ENCODE measurements at places on chromosomes 12 and 14. TPM values are rescaled to one million over a fixed set of nuclear protein-coding genes. Genes with fewer than 3 reads are reported as not detected.
A peak's percentile ranks its signal among the peaks of the same experiment; 100 is the strongest.

Gene DEGS2
- 5.2 TPM for total RNA-seq

Gene DIO3
- 0.91 TPM for total RNA-seq

Gene SLC17A8
- total RNA-seq: 0.43 TPM

Gene APAF1
- 15.4 TPM for total RNA-seq

Gene GLT8D2
- total RNA-seq: 7.3 TPM

Gene APOLD1
- total RNA-seq: 19.4 TPM

Gene ZFHX2
- 4.5 TPM for total RNA-seq

Gene ITGB7
- total RNA-seq: 2.3 TPM

Gene AQP6
- total RNA-seq: 0.40 TPM

Gene KRT81
- total RNA-seq: 0.20 TPM

Gene FAIM2
- 0.57 TPM for total RNA-seq

GRCh38 chr14:104139460-104140212, 1.2 kb downstream of the KIF26A start:
- no peaks in the 10 kb centered on the region for H3K4me1 ChIP-seq
- peak overlapping the region; percentile 45 for H3K4me3 ChIP-seq
- peaks cover 10% of the 10 kb centered on the region for H3K36me3 ChIP-seq
- H3K27me3 ChIP-seq: peaks cover 25% of the 10 kb centered on the region

- no peak overlapping the region for H3K27ac ChIP-seq
- no peak overlapping the region for H3K4me3 ChIP-seq
- DNase-seq: no peak
- H3K4me1 ChIP-seq: no peaks in the 10 kb centered on the region
- no peaks in the 10 kb centered on the region for H3K27me3 ChIP-seq
Measured at GRCh38 chr12:63362166-63362565, 211.2 kb upstream of the AVPR1A start.

GRCh38 chr14:95713596-95714371, at the start of gene TCL1A:
TCL1A (minus strand) TSS chr14:95714125; CDS start chr14:95714066, 59 bp downstream.
- H3K27ac ChIP-seq: no peak within 1 kb of the TSS
- H3K4me1 ChIP-seq: no peaks in the 10 kb centered on the region
- DNase-seq: no peak

DNA sequence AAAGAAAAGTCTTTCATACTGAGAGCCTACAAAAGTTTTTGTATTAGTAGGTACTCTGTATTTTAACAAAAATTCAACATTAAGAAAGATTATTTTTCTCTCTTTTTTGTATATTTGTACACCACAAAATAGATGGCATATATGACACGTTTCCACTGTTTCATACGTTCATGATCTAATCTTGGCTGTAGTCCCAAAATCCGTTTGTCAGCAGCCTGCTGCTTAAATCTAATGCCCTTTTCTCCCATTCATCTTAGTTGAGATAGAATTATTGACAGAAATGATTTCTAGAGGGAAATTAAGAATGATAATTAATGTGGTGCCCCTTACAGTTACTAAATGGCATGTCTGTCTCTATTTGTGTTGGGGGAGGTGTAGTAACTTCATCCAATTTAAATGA, 140.7 kb upstream of the NOVA1 start:
- no peaks in the 10 kb centered on the region for H3K4me1 ChIP-seq
- no peaks in the 10 kb centered on the region for H3K36me3 ChIP-seq
- H3K4me3 ChIP-seq: no peak overlapping the region
- H3K27me3 ChIP-seq: no peaks in the 10 kb centered on the region

- no peak overlapping the region for H3K4me3 ChIP-seq
- no peaks in the 10 kb centered on the region for H3K4me1 ChIP-seq
- H3K27ac ChIP-seq: no peak overlapping the region
- no peak for DNase-seq
- H3K36me3 ChIP-seq: no peaks in the 10 kb centered on the region
Measured at GRCh38 chr14:105839425-105840265, 313.3 kb downstream of the TMEM121 start.

DNA sequence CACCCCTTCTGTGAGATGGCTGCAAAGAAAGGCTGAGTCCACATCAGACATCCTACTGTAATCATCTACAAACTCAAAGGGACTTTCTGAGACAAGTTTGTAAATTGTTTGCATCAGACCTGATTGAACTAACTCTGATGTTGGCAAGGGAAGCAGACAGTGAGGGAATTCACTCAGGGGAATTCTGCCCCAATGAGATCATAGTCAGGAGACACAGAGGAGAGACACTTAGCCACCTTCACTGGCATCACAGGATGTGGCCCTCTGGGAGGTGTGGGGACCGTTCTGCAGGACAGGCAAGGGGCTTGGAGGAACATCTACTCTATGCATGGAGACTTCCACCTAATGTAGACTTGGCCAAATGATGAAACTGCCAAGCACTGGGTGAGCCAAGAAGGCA, 70.7 kb upstream of the DDX11 start:
- DNase-seq: no peak
- H3K36me3 ChIP-seq: no peaks in the 10 kb centered on the region
- no peak overlapping the region for H3K4me3 ChIP-seq
- H3K27ac ChIP-seq: no peak overlapping the region
- H3K27me3 ChIP-seq: no peaks in the 10 kb centered on the region

DNA sequence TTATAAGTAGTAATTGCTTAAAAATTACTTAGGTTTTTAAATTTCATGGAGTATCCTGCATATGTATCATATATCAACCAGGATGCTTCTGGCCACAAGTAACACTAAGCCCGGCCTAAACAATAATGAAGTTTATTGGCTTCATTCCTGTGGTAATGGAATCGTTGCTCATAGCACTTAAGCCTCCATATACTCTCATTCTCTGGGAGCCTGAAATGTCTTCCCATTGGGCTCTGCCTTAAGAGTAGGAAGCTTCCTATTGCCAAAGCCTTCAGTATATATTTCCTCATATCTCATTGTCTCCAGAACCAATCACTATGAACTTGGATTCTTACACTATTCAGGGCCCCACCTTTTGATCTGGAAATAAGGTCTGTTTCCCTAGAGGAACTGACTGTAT, 83.8 kb upstream of the DNM1L start:
- H3K27me3 ChIP-seq: no peaks in the 10 kb centered on the region
- H3K27ac ChIP-seq: no peak overlapping the region
- H3K4me1 ChIP-seq: no peaks in the 10 kb centered on the region
- H3K36me3 ChIP-seq: peaks cover 5% of the 10 kb centered on the region
- no peak for DNase-seq
- no peak overlapping the region for H3K4me3 ChIP-seq

GRCh38 chr12:114368685-114369452, 37.1 kb downstream of the TBX5 start:
- H3K27ac ChIP-seq: peak overlapping the region; percentile 53
- peaks cover 4% of the 10 kb centered on the region for H3K36me3 ChIP-seq
- no peaks in the 10 kb centered on the region for H3K4me1 ChIP-seq
- no peak for DNase-seq
- H3K27me3 ChIP-seq: peaks cover 2% of the 10 kb centered on the region
- H3K4me3 ChIP-seq: no peak overlapping the region

- no peak overlapping the region for H3K27ac ChIP-seq
- no peaks in the 10 kb centered on the region for H3K27me3 ChIP-seq
- peaks cover 16% of the 10 kb centered on the region for H3K4me1 ChIP-seq
- no peak overlapping the region for H3K4me3 ChIP-seq
- no peaks in the 10 kb centered on the region for H3K36me3 ChIP-seq
Measured at GRCh38 chr12:9244894-9245293, 36.7 kb upstream of the PZP start.

- H3K27ac ChIP-seq: no peak overlapping the region
- no peaks in the 10 kb centered on the region for H3K27me3 ChIP-seq
- H3K4me3 ChIP-seq: no peak overlapping the region
- DNase-seq: no peak
Measured at GRCh38 chr12:97630875-97631274, 168.3 kb downstream of the RMST start.

GRCh38 chr14:55858604-55859003, 259.6 kb upstream of the PELI2 start:
- no peak for DNase-seq
- no peaks in the 10 kb centered on the region for H3K4me1 ChIP-seq
- H3K4me3 ChIP-seq: no peak overlapping the region
- H3K27ac ChIP-seq: no peak overlapping the region
- no peaks in the 10 kb centered on the region for H3K36me3 ChIP-seq

GRCh38 chr12:47935184-47935583, 28.2 kb upstream of the TMEM106C start:
- H3K4me1 ChIP-seq: no peaks in the 10 kb centered on the region
- H3K27ac ChIP-seq: no peak overlapping the region
- H3K4me3 ChIP-seq: no peak overlapping the region
- peak; percentile 90 for DNase-seq

DNA sequence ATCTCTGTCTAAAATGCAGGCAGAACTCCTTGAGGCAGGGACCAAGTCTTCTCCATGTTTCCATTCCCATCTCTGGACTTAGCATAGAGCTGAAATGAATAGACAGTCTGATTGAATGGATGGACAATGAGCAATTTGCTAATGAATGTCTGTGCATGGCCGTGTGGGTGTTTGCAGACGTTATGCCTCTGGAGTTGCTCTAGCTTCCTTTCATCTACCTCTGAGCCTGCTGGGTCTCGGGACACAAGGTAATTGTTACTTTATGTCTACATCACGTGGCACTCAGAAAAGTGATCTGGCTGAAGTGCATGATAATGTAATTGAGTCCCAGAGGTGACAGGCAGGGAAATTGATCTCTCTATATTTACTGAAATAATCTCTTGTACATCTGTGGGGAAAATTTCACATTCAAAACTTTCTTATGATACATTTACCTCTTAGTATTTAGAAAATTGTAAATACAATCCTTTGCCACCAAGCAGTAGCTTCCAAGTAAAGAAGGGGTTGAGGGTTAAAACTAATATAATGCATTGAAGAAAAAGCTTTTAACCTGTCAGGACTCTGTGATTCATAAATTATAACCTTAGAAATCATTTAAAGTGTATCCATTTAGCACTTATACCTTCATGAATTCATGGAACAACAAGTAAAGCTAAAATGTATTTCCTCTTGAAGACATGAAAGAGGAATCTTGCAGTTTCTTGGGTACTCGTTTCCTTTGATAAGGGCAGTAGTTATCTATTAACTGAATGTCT, 424.1 kb downstream of the APAF1 start:
- no peaks in the 10 kb centered on the region for H3K36me3 ChIP-seq
- no peaks in the 10 kb centered on the region for H3K4me1 ChIP-seq
- no peak overlapping the region for H3K4me3 ChIP-seq
- no peaks in the 10 kb centered on the region for H3K27me3 ChIP-seq
- no peak overlapping the region for H3K27ac ChIP-seq

GRCh38 chr14:89607453-89607852, 190.4 kb upstream of the FOXN3 start:
- H3K27me3 ChIP-seq: no peaks in the 10 kb centered on the region
- H3K36me3 ChIP-seq: no peaks in the 10 kb centered on the region
- H3K27ac ChIP-seq: no peak overlapping the region

DNA sequence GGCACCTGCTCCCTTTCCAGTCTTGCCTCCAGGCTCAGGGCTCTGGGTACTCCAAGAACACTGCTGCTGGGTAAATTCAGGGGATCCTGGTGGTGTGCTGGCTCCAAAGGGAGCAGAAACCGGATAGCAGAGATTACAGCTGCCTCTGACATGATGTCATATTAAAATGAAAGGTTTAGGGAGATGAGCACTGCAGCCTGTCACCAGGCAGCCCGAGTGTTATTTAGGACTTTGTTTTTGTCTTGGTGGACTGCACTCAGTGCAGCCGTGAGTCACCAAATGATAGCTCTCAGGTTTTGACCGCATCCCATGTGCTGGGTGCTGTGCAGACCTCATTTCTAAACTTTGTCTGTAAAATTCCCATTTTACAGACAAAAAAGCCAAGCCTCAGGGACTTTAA, 266.0 kb upstream of the CRY1 start:
- no peak overlapping the region for H3K27ac ChIP-seq
- no peak for DNase-seq
- H3K4me1 ChIP-seq: no peaks in the 10 kb centered on the region
- peaks cover 6% of the 10 kb centered on the region for H3K27me3 ChIP-seq
- H3K4me3 ChIP-seq: no peak overlapping the region

- no peaks in the 10 kb centered on the region for H3K36me3 ChIP-seq
- DNase-seq: no peak
- H3K4me1 ChIP-seq: no peaks in the 10 kb centered on the region
- peaks cover 2% of the 10 kb centered on the region for H3K27me3 ChIP-seq
Measured at GRCh38 chr12:125271892-125272291, 206.7 kb downstream of the AACS start.

DNA sequence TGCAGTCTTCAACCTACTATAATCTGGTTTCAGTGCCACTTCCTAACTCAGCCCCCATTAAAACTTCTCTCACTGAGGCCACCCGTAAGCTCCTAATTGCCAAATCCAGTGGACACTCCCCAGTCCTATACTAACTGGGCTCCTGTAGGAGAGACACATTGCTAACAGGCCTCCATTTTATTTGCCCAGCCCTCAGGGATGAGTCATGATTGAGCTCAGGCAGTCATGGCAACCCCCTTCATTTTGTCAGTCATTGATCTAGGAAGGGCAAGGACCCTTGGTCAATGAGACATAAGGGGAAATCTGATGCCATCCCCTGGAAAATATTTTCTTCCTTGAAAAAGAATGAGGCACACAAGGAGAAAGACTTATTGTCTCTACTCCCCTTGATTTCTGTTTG, 70.1 kb upstream of the HIF1A start:
- no peak for DNase-seq
- peaks cover 2% of the 10 kb centered on the region for H3K4me1 ChIP-seq
- H3K27ac ChIP-seq: no peak overlapping the region
- no peaks in the 10 kb centered on the region for H3K36me3 ChIP-seq
- H3K4me3 ChIP-seq: no peak overlapping the region

DNA sequence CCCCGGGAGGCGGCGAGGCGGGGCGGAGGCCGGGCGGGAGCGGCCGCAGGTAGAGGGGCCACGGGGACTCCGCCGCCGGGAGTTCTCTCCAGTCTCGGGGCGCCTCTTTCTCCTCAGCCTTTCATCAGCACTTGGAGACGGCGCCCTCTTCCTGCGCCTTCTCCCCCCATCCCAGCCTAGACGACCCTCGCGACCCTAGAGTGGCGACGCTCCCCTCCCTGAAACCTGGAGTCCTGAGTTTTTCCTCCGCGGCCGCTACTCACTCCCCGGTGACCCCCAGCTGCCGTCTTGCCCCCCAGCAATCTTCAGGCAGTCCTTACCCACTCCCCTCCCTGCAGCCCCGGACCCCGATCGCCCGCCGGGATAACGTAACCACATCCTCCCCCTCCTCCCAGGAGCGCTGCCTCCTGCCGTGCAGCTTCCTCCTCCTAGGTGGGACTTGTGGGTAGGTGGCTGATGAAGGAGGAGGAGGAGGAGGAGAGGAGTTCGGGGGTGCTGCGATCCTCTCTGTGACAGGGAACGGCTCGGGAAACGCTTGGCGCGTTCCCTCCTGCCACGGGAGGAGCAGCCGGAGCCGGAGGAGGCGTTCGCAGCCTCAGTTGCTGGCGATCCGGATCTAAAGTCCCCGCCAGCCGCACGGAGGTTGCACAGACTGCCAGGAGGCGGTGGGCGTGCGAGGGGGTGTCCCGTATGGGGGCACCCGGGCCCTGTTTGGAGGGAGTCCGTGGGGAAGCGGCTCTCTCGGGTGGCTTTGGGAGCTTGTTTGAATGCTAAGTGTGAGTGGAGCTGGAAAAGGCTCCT, 891 bp downstream of the PLEKHA5 start:
- no peaks in the 10 kb centered on the region for H3K36me3 ChIP-seq
- no peaks in the 10 kb centered on the region for H3K27me3 ChIP-seq
- H3K4me1 ChIP-seq: no peaks in the 10 kb centered on the region
- peak overlapping the region; percentile 92 for H3K4me3 ChIP-seq
